Stimulated activated CD8-positive, alpha-beta memory T cell treated with anti-CD3 and anti-CD28 coated beads, Interleukin-15, amount 100 ng/mL, for 24 hours (primary cell): ENCODE measurements at places on chromosomes 12 and 14.

GRCh38 chr12:34390846-34391700 lies 368.8 kb downstream of the ALG10 start:
- DNase-seq: no peak

DNA sequence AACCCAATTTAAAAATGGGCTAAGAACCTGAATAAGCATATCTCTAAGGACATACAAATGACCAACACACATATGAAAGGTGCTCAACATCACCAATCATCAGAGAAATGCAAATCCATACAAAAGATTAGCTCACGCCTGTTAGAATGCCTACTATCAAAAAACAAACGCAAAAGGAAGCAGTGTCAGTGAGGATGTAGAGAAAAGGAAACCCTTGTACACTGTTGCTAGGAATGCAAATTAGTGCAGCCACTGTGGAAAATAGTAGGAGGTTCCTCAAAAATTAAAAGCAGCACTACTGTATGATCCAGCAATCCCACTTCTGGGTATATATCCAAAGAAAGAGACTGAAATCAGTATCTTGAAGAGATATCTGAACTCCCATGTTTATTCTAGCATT lies 133.0 kb downstream of the CPNE8 start:
- no peak for DNase-seq

- DNase-seq: no peak
Observed at GRCh38 chr12:29731591-29731990, 52.2 kb downstream of the TMTC1 start.

DNA sequence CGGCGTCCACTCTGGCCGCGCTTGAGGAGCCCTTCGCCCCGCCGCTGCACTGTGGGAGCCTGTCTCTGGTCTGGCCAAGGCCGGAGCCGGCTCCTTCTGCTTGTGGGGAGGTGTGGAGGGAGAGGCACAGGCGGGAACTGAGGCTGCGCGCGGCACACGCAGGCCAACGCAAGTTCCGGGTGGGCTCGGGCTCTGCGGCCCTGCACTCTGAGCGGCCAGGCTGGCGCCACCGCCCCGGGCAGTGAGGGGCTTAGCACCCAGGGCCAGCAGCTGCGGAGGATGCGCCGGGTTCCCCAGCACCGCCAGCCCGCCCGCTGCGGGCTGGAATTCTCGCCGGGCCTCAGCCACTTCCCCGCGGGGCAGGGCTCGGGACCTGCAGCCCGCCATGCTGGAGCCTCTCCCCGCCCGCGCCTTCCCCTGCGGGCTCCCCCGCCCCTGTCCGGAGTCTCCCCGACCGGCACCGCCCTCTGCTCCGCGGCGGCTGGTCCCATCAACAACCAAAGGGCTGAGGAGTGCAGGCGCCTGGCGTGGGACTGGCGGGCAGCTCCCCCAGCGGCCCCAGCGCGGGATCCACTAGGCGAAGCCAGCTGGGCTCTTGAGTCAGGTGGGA lies 921.2 kb upstream of the FOXG1 start:
- DNase-seq: no peak

DNA sequence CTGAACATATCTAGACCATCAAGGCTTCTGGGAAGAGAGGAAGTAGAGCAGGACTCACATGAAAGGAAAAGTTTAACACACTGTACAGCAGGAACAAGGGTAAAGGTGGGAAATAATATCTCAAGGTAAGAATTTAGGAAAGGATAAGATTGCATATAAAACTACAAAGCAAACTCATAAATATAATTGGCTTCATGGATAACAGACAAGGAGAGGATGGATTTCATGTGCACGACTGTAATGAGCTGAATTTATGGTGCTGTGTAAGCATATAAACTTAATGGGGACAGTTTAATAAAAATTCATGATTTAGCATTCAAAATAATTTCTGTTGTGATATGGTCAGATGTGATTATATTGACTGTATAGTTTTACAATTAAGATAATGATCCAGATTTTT lies 298.0 kb downstream of the GXYLT1 start:
- no peak for DNase-seq

DNA sequence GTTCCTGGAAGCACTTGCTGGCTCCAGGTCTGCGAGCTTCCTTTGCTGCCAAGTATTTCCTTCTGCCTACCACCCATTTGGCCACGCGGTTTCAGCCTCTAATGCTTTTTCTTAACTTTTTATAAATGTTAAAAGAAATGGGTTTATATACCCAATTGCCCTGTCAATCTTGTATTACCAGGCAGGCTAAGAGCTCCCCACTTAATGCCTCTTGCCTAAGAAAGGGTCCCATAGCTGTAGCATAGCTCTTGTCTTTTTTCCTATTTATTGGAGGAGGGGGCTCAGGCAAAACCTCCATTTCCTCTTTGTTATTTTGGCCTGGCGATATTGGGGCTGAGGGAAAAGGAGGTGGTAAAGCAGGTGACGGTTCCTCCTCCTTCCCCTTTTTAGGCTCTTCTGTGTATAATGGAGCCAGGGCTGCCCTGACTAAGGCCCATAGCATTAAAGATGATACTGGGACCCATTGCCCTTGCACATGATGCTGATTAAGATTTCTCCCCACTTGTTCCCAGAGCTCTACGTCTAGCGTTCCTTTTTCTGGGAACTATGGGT lies 21.6 kb upstream of the BLTP3B start:
- DNase-seq: no peak

- DNase-seq: no peak
Observed at GRCh38 chr12:14290951-14291350, 74.5 kb upstream of the ATF7IP start.

GRCh38 chr14:103606963-103607668 lies 21.9 kb upstream of the KLC1 start:
- peak; percentile 20 for DNase-seq

- no peak for DNase-seq
Observed at GRCh38 chr14:103026988-103027387, 30.4 kb downstream of the CDC42BPB start.

DNA sequence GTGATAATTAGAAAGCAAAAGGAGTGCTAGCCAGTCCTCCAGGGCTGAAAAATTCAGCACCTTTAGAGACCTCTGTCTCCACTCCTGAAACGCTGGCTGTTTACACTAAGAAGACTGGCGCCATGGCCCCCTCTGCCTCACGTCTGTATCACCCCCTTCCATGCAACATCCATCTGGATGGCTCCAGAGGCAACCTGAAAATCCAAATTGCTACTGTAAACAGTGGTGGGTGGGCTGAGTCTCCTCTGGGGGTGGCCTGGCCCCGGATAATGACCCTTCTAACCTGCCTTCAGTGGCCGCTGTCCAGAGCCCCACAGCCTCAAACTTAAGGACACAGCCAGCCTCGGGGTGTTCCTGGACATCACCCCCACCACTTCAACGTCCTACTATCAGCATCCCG lies 1.4 kb downstream of the PRKD1 start:
- no peak for DNase-seq

DNA sequence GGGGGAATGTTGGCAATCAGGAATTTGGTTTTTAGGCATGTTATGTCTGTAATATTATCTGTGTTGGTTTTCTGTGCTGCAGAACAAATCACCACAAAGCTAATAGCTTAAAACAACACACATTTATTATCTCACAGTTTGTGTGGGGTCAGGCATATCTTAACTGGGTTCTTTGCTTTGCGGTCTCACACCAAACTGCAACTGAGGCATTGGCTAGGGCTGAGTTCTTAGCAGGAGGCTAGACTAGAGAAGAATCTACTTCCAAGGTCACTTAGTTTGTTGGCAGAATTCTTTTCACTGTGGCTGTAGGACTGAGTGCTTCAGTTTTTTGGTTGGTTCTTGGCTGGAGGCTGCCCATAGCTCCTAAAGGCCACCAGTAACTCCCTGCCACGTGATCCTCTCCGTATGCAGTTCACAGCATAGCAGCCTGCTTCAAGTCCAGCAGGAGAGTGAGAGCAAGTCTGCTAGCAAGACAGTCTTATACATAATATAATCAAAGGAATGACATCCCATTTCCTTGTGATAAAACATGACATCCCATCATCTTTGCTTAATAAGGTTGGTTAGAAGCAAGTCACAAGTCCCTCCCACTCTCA lies 21.6 kb downstream of the ATF1 start:
- no peak for DNase-seq
